ENCODE measurements at places on chromosomes 13 and 19.

DNA sequence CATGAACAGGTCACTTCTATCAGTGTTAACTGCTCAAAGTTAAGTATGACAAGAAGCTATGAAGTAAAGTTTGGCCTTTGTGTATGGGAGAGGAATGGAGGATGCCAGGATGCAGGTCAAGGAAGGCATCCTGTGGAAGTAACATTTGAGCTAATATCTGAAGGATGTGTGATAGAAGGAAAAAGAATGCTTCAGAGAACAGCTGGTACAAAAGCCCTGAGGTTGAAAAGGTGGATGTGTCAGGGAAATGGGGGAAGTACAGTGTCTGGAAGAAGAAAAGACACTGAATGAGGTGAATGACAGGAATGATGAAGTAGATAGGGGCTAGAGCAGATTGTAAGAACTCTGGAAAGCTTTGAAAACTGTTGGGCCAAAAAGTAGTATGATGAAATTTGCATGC is 67.1 kb downstream of the ZNF91 start:
- DNase-seq, result no peak

- no peak for DNase-seq
Observed at GRCh38 chr13:77291774-77292173, 35.1 kb downstream of the MYCBP2 start.

- DNase-seq, result no peak
Observed at GRCh38 chr13:95553581-95554385, 1.3 kb downstream of the CLDN10 start.

- no peak for DNase-seq
Observed at GRCh38 chr19:33157906-33158305, 26.0 kb downstream of the WDR88 start.

DNA sequence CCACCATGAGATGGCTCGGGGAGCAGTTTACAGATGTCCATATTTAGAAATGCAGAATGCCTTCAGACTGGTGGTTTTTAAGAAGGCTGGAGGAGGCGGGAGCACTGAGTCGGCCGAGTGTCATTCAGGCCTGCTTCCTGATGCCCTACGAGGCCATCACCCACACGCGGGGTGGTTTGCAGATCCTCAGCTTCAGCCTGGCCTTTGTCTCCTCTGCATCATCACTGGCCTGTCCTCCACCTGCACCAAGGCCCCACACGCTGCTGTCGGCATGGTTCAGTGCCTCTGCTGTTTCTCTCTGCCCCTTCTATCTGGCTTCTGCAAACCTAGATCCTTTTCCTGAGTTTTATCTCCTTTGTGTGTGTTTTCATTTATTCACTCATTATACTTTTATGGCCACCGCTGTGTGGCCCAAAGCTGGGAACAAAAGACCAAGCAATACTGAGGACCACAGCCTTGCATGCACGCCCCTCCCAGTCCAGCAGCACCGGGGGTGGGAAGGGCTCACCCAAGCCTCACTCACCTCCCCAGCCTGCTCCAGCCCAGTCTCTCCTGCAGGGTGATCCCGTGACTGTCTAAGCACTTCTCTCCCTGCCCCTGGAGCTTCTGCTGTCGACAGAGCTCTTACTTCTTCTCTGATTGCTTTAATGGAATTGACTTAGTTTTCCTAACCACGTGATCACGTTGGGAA is 240.8 kb downstream of the TEX29 start:
- DNase-seq, result no peak

GRCh38 chr13:58919551-58919950 is 1244.2 kb downstream of the DIAPH3 start:
- DNase-seq, result no peak

- no peak for DNase-seq
Observed at GRCh38 chr19:19661141-19661674, 2.3 kb downstream of the ATP13A1 start.

- DNase-seq, result no peak
Observed at GRCh38 chr13:51437550-51438127, 15.2 kb downstream of the INTS6 start.

DNA sequence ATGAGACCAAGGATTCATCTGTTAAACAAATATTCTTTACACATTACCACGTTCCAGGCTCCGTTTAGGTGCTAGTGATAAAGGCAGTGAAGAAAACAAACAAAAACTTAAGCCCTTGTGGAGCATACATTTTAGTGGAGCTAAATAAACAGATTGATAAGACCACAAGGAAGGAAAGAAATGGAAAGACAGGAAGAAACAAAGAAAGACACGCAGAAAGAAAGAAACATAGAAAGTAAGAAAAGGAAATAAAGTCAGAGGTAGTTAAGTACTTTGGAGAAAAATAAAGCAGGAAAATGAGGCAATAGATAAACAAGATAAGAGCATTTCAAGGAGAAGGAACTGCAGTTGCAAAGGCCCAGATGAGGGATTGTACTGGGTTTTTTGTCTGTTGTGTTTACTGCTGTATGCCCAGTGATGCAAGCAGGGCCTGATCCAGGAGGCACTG is 998 bp downstream of the NFKBIB start:
- no peak for DNase-seq

DNA sequence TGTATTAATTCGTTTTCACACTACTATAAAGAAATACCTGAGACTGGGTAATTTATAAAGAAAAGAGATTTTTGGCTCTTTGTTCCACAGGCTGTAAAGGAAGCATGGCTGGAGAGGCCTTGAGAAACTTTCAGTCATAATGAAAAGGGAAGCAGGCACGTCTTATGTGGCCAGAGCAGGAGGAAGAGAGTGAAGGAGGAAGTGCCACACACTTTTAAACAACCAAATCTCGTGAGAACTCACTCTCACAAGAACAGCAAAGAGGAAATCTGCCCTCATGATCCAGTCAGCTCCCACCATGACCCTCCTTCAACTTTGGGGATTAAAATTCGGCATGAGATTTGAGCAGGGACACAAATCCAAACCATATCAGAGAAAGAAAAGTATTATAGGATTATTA is 1255.9 kb upstream of the MIR17HG start:
- DNase-seq, result no peak

DNA sequence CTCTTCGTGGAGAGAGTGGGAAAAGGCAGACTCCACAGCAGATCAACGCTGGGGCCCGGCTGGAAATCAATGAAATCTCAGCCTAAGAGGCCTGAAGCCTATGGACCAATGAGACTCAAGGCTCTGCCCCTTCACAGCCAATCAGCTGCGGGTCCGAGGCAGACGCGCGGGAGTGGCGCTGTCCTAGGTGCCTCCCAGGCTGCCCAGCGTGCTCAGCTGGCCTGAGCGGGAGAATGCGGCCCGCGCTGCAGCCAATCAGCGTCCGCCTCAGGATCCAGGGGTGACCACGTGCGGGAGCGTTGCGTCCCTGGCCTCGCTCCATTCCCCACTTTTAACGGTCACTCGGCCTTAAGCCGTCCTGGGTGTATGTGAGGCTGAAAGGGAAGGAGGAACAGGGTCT is at the start of gene ZBTB32:
Gene ZBTB32 (plus strand): TSS at position 341 of the 400 bp plus-strand sequence. CDS start 10,069 bp downstream, outside the sequence.
- no peak for DNase-seq

- DNase-seq, result peak; percentile 34
Observed at GRCh38 chr19:2385053-2385721, 25.1 kb downstream of the TMPRSS9 start.

GRCh38 chr19:40797963-40798682 is 868 bp upstream of the EGLN2 start:
- no peak for DNase-seq

DNA sequence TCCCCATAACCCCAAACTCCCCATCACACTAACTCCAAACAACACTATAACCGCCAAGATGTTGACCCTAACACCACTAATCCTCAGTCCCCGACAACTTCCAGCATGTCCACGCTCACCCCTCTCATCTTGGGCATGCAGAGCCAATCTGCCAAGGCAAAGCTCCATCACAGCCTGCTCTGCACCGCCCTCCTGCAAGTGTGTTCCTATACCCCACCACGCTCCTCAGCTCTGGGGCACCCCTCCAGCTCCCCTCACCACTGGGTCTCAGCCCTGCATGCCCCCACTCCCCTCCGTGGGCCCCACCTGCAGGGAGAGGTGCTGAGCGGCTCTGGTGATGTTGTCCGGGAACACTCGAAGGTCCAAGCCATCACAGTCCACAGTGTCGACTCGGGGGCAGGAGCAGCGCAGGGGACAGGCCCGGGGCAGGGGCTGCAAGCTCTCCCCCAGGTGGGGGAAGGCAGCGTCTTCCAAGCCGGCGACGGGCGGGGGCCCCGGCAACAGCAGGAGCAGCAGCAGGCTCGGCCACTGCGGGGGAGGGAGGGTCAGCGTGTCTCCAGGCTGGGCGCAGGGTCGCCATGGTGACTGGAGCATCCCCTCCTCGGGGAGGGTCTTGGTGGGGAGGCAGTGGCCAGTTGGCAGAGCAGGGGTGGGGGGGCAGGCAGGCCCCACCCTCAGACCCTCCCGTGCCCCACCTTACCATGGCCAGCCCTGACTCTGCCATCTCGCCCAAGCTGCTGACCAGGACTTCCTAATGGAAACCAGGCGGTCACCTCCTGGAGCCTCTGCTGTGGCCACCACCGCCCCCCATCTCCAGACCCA is 527 bp downstream of the PODNL1 start:
- DNase-seq, result no peak

GRCh38 chr19:45059258-45059965 is 16.9 kb downstream of the ZNF296 start:
- DNase-seq, result no peak

DNA sequence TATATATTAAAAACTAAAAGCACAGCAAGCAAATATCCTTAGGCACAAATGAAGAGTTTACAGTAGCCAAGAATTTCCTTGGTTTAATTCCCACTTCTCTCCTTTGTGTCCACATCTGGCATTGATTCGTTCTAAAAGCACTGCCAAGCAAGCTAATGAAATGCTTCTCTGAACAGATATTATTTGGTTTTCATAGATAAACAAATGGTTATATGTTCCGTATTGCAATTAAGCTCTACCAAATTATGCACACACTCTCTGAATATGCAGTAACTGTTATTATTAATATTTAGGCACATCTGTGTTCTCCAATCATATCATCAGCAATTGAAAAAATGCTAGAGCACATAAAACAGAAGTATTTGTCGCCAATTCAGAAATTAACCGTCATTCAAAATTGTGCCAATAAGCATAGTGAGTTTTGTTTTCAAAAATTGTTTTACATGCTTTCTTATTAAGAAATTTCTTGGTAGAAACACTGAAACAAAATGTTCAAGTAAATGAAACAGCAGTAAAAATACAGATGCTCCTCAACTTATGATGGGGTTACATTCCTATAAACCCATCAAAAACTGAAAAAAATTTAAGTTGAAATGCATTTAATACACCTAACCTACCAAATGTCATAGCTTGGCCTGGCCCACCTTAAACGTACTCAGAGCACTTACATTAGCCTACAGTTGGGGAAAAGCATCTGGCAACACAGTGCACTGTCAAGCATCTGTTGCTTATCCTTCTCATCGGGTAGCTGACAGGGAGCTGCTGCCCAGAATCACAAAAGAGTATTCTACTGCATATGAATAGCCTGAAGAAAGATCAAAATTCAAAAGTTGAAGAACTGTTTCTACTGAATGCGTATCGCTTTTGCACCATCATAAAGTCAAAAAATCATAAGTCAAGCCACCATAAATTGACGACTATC is 2134.7 kb downstream of the PCDH9 start:
- no peak for DNase-seq

DNA sequence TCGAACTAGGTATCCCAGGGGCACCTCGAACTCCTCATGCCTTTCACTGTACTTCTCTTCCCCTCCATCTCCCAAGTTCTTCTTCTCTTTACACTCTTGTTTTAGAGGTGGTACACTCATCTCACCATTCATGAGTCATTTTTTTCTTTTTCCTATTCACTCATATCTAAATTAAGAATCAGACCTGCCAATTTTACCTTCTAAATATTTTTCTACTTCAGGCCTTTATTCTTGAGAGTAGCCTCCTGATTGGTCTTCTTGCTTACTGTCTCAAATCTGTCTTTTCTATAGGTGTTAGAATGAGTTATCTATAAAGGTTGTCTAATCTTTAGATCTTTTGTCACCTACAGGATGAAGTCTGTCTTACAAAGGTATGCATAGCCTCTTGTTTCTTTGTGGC is 20.7 kb downstream of the TDRD3 start:
- no peak for DNase-seq

- no peak for DNase-seq
Observed at GRCh38 chr13:50127726-50128291, 112.6 kb downstream of the KCNRG start.

- peak; percentile 27 for DNase-seq
Observed at GRCh38 chr13:70829748-70830147, 721.5 kb upstream of the KLHL1 start.

DNA sequence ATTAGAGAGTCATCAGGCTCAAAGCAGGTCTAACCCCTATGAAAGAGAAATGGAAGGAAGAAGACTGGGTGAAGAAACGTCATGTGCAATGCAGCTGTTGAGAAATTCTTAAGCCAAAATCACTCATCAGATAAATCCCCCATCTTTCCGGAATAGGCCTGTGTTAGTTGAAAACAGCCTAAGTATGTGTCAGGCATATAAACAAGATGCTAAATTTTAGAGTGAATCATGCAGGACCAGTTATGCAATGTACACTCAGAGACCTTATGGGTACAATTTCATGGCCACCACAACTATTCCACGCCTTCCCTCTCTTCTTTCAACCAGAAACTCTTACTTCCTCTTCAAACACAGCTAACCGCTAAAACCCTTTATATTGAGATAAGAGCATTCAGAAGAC is 717.7 kb upstream of the ATXN8OS start:
- DNase-seq, result no peak

- DNase-seq, result no peak
Observed at GRCh38 chr19:34678421-34678820, 943 bp downstream of the ZNF302 start.

GRCh38 chr19:55156202-55157063 is 1.1 kb downstream of the TNNI3 start:
- DNase-seq, result no peak

GRCh38 chr19:48458016-48458415 is 2.6 kb downstream of the KCNJ14 start:
- no peak for DNase-seq

- no peak for DNase-seq
Observed at GRCh38 chr13:66344805-66345517, 885.2 kb downstream of the PCDH9 start.

DNA sequence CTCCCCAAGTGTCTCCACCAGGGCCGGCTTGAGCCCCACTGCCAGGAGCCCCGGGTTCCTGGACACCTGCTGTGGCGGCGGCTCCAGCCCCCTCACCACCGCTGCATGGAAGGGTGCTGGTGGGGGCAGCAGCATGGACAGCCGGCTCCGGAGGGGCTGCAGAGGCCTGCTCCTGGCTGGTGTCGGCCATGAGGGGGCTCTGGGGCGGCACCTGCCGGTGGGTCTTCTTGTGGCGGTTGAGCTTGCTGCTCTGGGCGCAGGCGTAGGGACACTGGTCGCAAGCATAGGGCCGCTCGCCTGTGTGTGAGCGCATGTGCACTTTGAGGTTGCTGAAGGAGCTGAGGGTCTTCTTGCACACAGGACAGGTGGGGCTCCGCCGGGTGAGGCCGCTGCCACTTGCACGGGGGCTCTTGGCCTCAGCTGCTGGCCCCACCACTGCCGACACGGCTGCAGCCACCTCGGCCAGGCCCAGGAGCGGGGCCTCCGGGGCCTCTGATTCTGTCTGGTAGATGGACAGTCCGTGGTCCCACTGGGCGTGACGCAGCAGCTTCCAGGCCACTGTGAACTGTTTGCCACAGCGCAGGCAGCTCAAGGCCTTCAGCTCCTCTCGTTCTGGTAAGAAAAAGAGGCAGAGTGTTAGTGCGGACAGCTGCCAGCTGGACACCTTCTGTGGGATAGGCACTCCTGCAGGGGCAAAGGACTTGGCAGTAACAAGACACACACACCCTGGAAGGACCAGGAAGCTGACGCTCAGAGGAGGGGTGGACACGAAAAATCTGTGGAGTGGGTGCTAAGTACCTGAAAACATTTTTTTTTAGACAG is 4.1 kb downstream of the ZNF296 start:
- no peak for DNase-seq

- no peak for DNase-seq
Observed at GRCh38 chr13:103958691-103959090, 892.5 kb upstream of the SLC10A2 start.

GRCh38 chr19:45882652-45883585 is 3.0 kb downstream of the IRF2BP1 start:
- DNase-seq, result no peak

All from NCI-H187 treated with DMSO at 0.1 percent for 48 hours (cell line).